ENCODE measurements at places on chromosomes 4 and X.

DNA sequence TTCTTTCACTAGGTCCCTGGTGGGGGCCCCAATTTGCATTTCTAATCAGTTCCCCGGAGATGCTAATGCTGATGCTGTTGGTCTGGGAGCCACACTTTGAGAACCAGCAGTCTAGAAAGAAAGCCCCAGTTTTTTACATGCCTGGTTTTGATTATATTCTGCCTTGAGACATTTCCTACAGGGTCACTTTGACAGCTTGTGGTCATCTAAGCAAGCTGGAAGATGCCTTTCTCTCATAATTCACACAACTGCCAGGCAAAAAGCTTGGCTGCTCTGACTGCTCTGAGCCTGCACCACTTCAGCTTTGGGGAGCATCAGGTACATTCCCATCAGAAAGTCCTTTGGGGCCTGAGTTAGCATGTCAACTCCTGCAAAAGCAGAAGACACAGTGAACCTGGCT is 5.9 kb upstream of the PLAC1 start:
- DNase-seq: no peak

- no peak for DNase-seq
Observed at GRCh38 chr4:35124106-35124505, 1120.2 kb downstream of the ARAP2 start.

- no peak for DNase-seq
Observed at GRCh38 chrX:76155786-76156185, 17.1 kb upstream of the PBDC1 start.

GRCh38 chrX:80807606-80807991 is 2.1 kb downstream of the BRWD3 start:
- DNase-seq: no peak

DNA sequence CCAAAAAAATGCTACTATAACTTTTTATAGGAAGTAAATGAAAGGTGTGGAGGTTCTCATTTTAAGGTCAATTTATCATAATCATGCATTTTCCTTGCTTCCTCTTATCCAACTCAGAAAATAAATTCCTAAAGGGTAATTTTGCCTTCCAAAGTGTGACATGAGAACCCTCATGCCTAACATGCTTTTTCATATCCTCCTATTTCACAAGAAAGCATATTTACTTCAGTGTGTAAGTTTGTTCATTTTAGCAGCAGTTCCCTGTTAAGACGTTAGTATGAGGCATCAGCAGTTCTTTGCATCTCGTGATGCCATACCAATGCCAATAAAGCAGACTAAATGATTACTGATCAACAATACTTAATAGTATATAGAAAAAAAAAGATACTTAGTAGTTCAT is 18.4 kb downstream of the WDFY3 start:
- no peak for DNase-seq

GRCh38 chrX:2717312-2717711 is 26.2 kb downstream of the CD99 start:
- DNase-seq: no peak

DNA sequence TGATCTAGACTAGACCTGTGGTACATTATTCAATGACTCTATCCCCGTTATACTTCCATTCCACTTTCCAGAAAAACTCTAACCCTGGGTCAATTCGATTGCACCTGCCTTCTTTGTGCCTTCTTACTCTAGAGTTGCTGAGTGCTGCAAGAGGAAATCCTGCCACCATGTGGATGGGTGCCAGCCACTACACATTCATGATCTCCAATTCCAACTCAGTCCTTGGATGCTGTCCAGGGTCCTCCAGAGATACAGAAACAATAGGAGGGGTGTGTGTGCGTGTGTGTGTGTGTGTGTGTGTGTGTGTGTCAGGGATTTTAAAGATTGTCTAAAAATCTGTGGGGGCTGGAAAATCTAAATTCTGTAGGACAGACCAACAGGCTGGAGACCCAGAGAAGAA is 42.9 kb upstream of the INTS6L start:
- no peak for DNase-seq

DNA sequence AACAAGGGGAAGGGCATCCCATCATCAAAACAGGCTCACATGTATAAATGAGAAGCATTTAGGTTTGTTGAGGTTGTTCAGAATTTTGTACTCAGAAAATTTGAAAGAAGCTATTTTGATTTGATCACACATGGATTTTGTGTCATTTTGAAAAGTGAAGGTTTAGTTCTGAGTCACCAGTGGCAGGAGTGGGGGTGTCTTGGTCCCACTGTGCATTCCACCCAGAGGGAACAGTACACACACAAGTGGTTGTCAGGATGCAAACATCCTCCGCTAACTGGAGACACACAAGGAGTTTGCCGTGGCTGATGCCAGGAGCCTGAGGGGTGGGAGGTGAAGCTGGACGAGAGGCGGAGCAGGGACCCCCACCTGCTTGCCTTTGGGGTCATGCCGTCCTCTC is 198.2 kb upstream of the PSAPL1 start:
- no peak for DNase-seq

DNA sequence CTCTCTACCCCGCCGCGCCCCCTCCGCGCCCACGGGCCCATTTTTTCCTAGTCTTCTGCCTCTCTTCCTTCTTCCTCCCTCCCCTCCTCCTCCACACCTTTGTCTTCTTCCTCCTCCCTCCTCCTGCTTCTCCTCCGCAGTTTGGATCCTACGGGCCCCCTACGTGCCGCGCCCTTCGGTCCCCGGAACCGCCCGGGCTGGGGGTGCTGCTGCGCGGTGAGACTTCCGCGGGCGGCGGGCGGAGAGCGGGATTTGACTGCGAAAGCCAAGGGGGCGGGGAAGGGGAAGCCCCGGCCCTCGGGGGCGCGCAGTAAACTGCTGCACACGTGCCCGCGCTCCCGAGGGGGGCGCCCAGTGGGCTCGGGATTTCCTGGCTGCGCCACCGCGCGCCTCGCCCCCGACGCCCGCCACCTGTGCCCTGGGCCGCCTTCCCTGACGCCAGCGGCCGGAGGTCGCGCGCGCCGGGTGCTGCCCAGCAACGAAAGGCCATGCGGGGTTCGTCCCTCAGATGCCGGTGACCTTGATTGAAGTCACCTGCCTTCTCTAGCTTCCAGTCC is 3.3 kb upstream of the NKX3-2 start:
- DNase-seq: no peak

DNA sequence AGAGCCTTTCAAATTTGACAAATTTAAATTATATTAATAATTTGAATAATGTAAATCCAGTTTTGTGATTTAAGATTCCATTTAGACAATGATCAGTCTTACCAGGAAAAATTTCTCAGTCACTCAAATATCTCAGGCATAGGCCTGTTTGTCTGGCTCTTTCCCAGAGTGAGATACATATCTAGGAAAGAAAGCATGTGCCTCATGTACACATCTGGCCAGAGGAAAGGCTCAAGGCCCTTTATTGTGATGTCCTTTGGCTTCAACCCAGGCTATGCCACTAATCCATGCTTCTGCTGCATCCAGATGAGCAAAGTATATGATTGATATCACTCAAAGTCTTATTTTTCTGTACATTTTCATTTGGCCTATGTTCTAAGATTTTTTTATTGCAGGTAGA is 473.3 kb upstream of the ADGRL3 start:
- DNase-seq: no peak

- DNase-seq: no peak
Observed at GRCh38 chr4:119643306-119644042, 14.9 kb upstream of the PDE5A start.

DNA sequence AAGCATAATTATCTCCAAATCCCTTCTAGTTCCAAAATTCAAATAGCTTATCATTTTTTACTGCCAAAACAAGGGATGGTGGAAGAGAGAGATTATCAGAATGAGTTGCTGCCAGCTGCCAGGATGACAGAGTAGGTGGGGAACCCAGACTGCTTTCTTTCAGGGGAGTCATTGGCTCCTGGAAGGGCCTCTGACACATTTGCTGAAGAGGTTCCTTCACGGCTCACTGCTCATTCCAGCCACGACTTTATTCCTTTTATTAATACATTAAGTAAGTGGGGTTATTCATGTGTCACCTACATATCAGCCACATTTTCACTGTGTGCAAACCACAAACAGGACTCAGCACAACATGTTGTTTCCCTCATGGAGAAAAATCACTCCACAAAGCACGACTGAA is 12.7 kb upstream of the SMIM43 start:
- DNase-seq: no peak
